ENCODE measurements at places on chromosomes 1 and 21.

DNA sequence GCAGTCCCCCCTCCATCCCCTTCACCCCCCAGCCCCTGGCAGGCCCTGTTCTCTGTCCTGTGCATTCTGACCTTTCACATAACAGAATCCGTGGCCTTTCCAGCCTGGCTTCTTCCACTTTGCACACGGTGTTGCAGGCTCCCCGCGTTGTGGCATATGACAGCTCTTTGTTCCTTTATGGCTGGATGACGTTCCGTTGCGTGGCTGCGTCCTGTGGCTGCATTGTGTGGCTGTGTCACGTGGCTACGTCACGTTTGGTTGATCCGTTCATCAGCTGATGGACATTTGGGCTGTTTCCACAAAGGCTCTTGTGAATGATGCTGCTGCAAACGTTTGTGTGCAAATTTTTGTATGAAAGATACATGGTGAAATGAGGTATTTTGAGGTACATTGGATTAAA is 53.3 kb downstream of the PDE9A start:
- DNase-seq, result no peak

GRCh38 chr1:119745034-119745433 is 23.7 kb downstream of the HMGCS2 start:
- DNase-seq, result no peak

DNA sequence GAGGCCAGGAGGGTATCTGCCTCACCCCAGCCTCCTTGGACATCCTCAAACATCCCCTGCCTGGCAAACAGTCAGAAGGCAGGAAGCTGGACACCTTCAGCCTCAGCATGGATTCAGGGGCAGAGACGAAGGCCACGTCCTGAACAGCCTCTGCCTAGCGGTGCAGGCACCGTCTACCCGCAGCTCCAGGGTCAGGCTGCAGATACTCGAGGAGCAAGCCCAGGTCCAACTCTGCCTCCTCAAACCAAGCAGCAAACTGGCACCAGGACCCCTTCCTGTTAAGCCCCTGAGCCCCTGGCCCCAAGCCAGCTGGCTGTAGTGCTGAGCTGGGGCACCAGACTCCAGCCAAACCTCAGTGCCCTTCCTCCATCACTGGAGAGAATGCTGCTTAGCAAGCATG is 494.7 kb downstream of the NPHP4 start:
- no peak for DNase-seq

- no peak for DNase-seq
These were observed 648.4 kb downstream of the PTPRU start for GRCh38 chr1:29884740-29885139.

DNA sequence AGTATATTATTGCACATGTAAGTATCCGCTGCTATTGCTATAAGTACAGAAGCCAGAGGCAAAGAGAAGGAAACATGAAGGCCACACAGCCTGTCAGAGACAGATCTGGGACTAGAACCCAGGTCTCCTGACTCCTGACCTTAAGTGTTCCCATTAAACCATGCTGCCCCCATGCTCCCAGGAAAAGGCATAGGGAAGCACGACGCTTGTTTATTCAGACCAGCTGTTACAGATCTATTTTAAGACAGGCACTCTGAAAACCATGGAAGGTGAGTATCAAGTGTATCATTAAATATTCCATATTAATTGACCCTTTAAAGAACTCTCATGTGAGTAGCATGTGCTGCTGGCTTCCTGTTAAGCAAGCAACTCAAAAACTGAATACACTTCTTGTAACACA is 11.4 kb downstream of the VAV3 start:
- no peak for DNase-seq

GRCh38 chr1:112698366-112699310 is 8.3 kb downstream of the RHOC start:
- no peak for DNase-seq

GRCh38 chr1:11098931-11099309 is 749 bp downstream of the EXOSC10 start:
- no peak for DNase-seq

GRCh38 chr1:104084380-104084779 is 334.7 kb downstream of the AMY1C start:
- DNase-seq, result no peak

DNA sequence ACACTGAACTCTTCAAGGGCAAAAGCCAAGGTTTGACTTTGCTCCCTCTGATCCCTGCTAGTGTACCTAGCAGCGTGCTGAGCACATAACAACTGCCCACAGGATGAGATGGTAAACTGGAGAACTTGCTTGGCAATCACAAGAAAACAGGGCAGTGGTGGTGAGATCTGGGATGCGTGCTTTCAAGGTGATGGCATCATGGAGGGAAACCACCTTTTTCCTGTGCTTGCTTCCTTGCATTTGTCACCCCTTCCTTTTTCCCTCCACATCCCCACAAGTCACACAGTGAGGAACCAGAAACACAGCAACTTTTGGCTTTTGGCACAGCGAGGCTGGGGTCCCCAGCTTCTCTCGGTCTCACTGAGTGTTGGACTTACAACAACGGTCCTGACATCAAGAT is 31.4 kb upstream of the BECN2 start:
- DNase-seq, result no peak

Measured in inflammatory macrophage treated with lipopolysaccharide for 4 hours (primary cell).